ENCODE measurements at places on chromosomes 3 and 15.
A peak's percentile ranks its signal among the peaks of the same experiment; 100 is the strongest.

DNA sequence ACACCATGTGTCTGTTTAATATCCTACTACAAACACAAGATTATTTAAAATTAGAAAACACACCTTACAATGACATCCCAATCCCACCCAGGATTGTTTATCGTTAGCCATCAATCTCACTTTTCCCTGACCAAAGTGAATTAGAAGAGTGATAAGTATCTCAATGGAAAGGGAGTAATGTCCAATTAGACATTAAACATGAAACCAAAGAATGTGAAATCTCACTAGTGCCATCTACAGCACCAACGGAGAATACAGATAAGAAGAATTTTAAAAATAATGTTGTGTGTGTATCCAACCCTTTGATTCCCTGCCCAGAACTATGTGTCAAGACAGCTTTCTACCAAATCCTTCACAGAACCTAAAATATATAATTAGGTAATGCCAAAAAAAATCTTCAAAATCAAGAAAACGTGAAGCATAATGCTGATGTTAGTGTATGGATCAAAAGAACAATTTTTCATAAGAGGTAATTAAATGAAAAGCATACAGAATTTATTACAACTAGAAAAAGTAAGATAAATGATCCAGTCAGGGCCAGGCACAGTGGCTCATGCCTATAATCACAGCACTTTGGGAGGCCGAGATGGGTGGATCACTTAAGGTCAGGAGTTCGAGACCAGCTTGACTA, 64.2 kb downstream of the SCAPER start:
- ATAC-seq = no peak

DNA sequence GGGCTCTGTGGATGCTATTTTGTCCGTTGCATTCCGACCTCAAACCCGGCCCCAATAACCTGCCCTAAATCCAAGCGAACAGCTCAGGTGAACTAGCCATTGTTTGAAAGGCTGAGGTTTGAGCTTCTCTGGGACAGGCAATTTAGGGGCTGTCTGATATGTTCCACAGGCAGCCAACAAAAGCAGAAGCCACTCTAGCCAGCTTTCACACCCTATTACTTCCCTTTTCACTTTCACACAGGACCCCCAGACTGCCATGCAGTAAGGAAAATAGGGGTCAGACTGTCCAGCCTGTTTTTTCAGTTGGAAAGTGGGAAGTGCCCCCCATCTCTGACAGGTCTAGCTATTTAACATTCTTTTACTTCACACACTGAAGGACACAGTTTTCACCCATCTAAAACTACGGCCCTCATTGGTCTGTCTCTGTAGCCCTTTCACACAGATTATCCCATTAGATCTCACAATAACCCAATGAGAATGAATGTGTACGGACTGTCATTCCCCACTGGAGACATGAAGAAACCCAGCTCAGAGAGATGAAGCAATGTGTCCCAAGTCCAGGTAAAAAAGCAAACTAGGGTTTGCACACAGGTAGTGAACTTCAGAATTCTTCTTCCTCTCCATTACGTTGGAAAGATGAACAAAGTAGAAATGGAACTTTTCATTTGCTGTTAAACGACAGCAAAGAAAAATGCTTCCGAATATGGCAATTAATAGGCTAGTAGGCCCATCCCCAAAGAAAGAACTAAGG, 1.9 kb downstream of the CCDC12 start:
- no peak for ATAC-seq

- ATAC-seq = no peak
Measured at GRCh38 chr15:34933432-34933975, 36.0 kb downstream of the AQR start.

GRCh38 chr3:185328324-185329004, 34.5 kb upstream of the MAP3K13 start:
- no peak for ATAC-seq

DNA sequence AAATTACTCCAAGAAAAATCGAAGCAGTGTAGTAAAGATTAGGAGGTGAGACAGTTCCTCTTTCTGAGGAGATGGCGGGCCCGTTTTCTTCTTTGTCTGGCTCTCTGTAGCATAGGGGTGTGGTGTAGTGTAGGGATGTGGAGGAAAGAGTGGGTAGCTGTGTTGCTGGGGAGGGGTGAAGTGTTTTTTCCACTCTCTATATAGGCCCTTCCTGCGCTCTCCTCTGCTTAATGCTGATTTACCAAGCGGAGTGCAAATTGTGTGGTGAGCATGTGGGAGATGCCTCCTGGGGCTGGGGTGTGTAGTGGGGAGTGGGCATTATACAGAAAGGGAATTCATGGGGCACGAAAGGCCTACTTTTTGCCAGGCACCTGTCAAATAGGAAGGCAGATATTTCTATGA, 94.9 kb downstream of the ST6GAL1 start:
- peak; percentile 63 for ATAC-seq

- no peak for ATAC-seq
Measured at GRCh38 chr3:195195321-195196209, 75.4 kb downstream of the XXYLT1 start.

DNA sequence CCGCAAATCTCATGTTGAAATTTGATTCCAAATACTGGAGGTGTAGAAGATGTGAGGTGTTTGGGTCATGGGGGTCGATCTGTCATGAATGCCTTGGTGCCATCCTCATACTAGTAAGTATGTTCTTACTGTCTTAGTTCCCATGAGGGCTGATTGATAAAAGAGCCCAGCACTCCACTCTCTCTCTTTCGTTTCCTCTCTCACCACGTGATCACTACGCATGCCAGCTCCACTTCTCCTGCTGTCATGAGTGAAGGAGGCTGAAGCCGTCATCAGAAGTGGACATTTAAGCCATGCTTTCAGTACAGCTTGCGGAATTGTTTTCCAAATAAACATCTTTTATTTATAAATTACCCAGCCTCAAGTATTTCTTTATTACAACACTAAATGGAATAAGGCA, 6.1 kb downstream of the OR5H15 start:
- no peak for ATAC-seq

- ATAC-seq = no peak
Measured at GRCh38 chr3:188229177-188229576, 75.2 kb downstream of the LPP start.

DNA sequence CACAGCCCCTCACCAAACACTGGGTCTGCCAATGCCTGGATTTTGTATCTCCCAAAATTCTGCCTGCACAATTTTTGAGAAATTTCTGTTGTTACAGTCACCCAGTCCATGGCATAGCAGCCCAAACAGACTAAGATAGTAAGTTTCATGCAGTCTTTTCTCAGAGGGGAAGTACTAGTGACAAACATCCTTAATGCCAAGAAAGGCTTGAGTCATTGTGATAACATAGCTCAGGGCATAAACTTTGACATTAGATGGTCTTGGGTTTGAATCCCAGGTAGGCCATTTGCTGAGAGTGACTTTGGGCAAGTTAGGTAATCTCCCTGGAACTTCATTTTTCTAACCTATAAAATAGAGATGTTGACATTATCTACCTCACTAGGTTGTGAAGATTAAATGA, 36.1 kb upstream of the PFN2 start:
- no peak for ATAC-seq

GRCh38 chr3:159992589-159992988, 4.0 kb downstream of the IL12A start:
- no peak for ATAC-seq

- no peak for ATAC-seq
Measured at GRCh38 chr3:129235344-129235917, 14.0 kb upstream of the COPG1 start.

DNA sequence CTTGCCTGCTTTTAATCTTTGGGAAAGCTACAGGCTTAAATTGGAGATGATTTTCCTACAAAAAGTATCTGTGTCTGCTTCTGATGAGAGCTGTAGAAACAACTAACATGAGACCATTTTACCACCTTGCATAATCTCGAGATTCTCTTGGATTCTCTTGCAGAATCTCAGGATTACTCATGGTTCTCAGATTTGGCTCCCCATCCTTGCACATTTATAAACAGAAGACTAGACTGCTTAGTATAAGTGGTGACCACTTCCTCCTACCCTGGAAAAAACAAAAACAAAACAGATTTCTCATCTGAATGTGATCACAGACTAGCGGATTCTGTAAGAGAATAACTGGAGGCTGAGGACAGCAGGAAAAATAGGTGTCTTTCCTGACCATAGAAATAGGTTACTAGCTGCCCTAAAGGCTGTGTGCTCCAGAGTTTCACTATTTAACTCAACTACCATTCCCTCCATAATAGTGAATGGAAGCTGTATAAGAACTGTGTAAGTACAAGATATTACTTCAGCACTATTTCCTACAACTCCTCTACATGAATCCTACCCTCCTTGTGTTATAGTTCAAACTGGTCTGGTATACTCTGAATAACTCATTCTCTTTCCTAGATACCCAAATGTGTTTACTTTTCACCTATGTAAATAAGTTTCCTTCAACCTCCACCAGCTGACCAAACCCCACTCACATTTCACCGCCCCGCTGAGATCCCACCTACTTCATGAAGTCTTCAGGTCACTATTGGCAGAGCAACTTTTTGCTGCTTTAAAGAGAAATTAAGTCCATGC, 122.2 kb upstream of the C2CD4B start:
- no peak for ATAC-seq

GRCh38 chr3:171282041-171282440, 178.2 kb downstream of the TNIK start:
- no peak for ATAC-seq

DNA sequence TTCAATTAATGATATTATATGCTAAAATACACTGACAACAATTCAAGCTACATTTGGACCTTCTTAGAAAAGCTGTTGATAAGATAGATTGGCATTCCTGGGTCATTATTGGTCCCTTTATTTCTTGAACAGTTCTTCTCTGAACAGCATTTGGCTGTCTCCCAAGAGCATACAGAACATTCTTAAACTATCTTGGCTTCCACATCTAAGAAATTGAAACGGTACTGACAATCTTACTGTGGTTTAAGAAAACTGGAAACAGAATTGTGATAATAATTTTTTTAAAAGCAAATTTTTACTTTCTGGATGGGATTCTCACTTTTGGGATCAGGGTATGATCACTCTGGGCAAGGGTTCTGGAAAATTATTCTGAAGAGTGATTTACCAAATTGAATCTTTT, 161.7 kb upstream of the ZNF385D start:
- no peak for ATAC-seq

DNA sequence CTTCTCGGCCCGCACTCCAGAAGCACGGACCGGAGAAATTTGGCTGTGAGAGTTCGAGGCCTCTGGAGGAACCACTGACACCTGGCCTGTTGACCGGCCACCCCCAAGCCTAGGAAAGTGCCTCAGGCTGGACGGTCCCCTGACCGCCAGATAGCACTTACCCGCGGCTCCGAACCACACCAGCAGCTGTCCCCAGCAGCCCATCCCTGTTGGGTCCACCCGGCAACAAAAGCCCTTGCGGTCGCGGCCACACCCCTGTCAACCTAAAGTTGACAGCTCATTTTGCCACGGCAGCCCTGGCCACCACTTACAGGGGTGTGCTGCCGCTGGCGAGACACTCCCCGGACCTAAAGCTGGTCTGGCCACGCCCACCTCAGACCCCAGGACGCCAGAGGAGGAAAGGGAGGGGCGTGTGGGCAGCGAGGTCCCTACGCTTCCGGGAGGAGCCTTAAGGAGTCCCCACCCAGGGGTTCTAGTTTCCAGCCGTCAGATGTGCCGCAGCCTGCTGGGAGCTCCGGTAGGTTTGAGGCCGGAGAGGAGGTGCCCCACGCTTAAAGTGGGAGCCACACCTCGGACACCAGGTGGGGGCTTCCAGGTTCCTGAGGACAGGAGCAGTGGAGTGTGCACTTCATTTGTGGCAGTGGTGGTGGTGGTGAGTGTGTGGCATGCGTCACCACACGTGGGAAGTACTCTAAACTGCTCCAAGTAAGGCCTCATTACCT, at the start of gene LTK:
Gene LTK (minus strand): TSS at position 322 of the 722 bp plus-strand sequence. CDS start 118 bp downstream, at position 204.
- ATAC-seq = no peak

- no peak for ATAC-seq
Measured at GRCh38 chr3:9147896-9148266, 101.6 kb downstream of the SRGAP3 start.

Data from activated CD4-positive, CD25-positive, alpha-beta regulatory T cell treated with anti-CD3 and anti-CD28 coated beads, Interleukin-2, amount 50 U/mL, for 24 hours (primary cell).